ENCODE measurements at places on chromosomes 7 and 10.

- no peak for DNase-seq
These were observed 40.1 kb downstream of the IQUB start for GRCh38 chr7:123494193-123494796.

DNA sequence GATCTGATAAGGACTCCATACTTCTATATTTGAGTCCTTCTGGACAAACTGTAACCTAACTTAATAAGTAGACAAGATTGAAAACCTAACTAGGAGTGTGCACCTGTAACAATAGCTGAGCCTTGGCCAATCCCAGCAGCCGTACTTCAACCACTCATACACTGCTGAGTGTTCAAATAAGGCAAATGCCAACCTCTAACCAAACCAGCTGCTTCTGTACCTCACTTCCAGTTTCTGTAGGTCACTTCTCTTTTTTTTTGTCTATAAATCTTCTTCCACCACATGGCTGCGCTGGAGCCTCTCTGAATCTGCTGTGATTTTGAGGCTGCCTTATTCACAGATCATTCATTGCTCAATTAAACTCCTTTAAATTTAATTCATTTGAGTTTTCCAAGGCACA is 753.2 kb downstream of the DNAJB9 start:
- DNase-seq = no peak

- DNase-seq = no peak
These were observed 243.6 kb downstream of the TWIST1 start for GRCh38 chr7:18873734-18874336.

GRCh38 chr7:140084142-140084655 is 21.4 kb upstream of the PARP12 start:
- DNase-seq = no peak

DNA sequence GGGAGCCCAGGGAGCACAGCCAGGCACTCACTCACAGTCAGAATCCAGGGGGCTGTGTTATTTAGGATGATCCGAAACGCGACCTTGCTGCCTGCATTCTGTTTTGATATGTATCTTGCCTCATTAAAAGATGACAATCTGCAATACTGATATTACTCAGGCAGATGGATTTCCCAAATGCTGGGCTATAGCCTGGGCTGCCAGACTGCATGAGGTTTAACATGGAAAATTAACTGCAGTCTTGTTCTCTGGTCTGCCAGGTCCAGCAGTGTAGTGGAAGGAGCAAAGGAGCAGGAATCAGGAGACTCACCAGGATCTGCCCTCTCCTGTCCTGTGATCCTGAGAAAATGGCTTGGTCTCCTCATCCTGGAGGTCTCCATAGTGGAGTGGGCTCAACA is 258.1 kb downstream of the PAXIP1 start:
- DNase-seq = no peak

DNA sequence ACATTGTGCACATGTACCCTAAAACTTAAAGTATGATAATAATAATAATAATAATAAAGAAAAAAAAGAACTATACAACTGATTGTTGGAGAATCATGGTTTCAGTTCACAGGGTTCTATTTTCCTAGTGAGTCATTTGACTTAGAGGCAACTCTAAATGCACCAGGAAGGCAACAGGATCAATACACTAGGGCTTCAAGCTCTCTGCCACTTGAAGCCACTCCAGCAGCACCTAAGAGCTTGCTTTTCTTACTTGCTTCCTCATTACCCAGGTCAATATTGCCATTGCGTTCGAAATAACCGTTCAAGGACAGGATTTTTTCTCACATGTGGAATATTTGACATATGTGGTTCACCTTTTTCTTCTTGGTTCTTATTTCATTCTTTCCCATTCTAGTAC is 189.7 kb downstream of the GRM3 start:
- DNase-seq = no peak

DNA sequence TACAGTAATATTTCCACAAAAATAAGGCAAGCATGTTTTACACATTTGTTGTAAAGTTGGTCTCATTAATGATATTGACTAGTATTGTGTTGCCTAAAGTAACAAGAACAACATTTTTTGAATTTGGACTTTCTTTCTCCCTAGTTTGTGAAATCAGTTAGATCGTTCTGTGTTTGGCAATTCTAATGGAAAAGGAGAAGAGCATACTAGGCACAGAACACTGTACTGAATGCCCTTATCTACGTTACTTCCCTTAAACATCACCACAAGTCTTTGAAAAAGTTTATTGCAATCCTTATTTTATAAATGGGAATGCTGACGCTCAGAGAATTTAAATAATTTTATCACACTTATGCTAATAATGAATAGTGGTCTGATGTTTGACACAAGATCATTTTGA is 372.2 kb downstream of the EXOC4 start:
- DNase-seq = no peak
